NCI-H1436 treated with DMSO at 0.1 percent for 48 hours (cell line): ENCODE measurements at places on chromosomes 6 and 20.

DNA sequence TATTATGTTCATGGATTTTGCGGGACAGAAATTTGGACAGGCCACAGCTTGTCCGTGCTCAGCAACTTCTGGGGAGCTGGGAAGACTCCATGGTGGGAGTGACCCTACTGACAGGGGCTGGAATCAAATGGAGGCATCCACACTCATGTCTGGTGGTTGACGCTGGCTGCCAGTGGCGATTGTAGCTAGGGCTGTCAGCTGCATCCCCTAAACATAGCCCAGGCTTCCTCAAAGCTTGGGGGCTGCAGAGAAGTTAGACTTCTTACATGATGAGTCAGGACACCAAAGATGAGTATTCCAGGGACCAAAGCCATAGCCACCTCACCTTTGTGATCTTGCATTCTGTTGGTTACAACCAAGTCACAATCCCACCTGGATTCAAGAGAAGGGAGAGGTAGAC is 18.4 kb upstream of the FAM50B start:
- DNase-seq = no peak

GRCh38 chr6:135434991-135435390 is 62.5 kb downstream of the AHI1 start:
- no peak for DNase-seq

- no peak for DNase-seq
Measured at GRCh38 chr6:109240370-109241084, 141.7 kb downstream of the CD164 start.

DNA sequence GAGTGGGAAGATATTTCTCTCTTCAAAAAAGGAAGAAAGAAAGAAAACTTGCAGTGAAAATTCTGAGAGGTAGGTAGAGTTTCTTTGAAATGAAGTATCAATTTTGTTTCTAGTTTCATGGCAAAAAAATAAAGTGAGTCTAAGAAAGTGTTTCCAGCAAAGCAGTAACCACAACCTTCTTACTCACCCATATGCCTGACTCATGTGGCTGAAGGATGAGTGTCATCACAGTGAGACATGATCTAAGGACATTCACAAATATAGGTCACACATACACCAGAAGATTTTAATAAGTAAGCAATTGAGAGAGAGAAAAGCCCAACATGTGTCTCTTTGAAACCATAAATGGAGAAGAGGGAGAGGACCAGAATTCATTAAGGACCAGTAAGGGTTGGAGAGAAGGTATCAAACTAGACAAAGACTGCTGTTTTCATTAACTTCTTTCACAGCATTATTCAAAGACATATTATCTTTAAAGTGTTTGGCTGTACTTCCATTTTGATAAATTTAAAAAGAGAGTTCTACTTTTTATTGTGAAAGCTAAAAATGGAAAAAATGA is 169.5 kb downstream of the FRK start:
- DNase-seq = no peak

- DNase-seq = no peak
Measured at GRCh38 chr6:29589423-29590048, 4.6 kb downstream of the OR2H2 start.

DNA sequence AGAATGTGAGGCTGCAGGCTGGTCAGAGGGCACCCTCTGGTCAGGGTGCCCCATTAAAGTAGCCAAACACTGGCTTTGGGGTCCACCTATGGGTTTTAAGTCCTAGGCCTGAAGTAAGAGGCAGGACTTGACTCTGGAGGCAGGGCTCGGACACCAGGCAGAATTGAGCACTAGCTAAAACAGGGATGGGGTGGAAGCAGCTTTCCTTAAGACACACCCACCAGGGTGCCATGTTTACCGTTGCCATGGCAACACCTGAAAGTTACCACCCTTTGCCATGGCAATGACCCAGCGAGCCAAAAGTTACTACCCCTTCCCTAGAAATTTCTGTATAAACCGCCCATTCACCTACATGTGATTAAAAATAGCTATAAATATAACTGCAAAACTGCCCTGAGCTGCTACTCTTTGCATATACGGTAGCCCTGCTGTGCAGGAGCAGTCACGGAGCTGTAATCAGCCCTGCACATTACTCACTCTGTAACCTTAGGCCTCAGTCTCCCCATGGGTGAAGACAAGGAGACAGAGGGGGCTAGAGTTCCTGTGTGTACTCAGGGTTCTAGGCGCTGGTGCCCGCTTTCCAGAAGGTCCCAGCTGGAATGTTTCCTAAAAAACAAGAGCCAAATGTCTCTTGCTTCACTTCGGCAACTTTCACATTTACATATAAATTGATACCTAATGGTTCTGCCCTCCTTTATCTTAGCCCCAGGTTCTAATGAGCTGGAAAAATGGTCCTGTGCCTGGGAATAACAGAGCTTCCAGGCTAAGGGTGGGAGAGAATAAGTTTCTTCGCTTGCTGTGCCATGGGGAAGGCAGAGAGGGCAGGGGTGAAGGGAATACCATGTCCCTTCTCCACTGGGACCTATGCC is 27.2 kb upstream of the SRSF6 start:
- no peak for DNase-seq

DNA sequence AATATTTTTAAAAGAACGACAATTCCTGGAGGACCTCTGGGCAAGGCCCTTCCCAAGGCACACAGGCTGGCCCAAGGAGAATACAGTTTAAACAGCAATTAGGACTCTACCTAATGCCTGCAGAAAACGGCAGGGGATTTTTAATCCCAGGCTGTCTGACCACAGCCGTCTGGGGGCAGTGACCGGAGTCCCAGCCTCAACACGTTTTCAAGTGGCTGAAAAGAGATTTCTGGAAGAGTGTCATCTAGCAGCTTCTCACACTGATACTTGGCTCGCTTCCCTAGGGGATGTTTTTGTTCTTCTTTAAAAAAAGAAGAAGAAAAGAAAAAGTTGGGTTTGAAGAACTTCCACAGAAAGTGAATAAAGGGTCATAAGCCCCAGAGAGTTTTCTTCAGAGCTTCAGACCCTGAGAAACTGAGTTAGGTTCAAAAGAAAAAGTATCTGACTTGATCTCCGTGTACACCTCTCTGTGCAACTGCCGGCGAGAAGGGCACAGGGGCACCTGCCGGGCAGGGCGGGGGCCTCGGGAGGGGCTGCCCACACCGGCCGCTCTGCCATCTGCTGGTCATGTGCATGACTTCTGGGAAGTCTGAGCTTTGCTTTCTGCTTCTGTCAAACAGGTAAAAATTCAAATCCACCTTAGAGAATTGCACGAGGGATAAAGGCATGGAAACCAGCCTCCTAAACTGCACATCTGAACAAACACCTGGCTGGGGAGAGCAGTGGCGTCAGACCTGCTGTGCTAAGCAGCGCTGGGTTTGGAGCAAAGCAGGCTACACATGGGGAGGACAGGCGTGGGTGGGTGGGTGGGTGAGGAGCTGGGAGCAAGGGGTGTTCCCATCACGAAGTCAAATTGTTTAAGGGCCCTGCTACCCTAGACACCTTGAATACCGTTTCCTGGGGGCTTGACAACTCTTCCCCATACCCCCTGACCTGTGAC is 33.0 kb downstream of the RRBP1 start:
- no peak for DNase-seq

DNA sequence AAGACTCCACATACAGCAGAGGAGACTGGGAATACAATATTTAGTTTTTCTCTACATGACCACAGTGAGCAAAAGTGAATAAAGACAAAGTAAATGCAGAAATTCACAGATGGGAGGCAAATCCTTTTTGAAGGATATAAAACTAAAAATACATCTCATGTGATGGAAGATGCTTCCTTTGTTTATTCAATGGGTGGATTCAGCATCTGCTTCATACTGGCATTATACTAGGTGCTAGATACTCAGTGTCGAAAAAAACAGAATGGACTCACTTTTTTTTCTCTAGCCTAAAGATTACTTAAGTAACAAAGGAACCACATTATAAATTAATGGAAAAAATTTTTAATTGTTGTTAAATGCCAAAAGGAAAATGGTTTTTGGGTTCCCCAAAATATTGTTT is 216.2 kb downstream of the TRDN start:
- no peak for DNase-seq

- no peak for DNase-seq
Measured at GRCh38 chr6:119195848-119196247, 117.4 kb upstream of the FAM184A start.

DNA sequence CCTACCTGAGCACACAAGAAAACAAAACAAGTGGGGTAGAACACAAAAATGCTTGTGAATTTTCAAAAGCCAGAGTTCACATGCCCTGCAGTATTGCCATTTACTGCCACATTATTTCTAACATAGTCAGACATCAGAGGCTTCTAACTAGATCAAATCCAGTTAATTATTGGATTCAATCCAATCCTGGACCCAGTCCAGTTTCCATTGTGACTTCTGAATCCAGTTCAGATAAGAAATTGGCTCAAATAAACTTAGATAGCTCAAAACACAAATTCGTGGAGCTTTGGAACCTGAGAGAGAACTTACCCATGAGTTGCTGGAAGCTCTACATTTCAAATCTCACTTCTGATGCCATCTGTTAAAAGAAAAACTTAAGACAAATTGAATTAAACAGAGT is 85.2 kb upstream of the ANKEF1 start:
- no peak for DNase-seq

GRCh38 chr6:148435386-148435785 is 92.7 kb downstream of the SASH1 start:
- no peak for DNase-seq

GRCh38 chr20:49928411-49929141 is 7.6 kb upstream of the RNF114 start:
- no peak for DNase-seq

DNA sequence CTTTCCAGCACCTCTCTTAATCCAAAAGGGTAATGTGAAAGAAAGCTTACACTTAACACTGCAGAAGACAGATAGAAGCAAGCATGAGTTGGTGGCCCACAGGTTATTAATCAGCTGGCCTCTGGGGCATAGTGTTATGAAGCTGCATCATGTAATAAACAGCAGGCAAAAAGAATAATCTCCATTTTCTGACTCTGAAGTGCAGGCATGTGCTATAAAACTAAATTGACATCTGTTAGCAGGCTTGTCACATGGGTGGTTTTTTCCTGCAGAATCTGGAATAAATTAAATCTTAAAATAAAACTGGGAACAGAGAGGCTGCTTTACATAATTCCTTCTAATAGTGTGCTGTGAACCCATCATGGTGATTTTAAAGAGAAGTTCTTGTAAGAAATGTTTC is 73.3 kb downstream of the METTL24 start:
- DNase-seq = no peak

DNA sequence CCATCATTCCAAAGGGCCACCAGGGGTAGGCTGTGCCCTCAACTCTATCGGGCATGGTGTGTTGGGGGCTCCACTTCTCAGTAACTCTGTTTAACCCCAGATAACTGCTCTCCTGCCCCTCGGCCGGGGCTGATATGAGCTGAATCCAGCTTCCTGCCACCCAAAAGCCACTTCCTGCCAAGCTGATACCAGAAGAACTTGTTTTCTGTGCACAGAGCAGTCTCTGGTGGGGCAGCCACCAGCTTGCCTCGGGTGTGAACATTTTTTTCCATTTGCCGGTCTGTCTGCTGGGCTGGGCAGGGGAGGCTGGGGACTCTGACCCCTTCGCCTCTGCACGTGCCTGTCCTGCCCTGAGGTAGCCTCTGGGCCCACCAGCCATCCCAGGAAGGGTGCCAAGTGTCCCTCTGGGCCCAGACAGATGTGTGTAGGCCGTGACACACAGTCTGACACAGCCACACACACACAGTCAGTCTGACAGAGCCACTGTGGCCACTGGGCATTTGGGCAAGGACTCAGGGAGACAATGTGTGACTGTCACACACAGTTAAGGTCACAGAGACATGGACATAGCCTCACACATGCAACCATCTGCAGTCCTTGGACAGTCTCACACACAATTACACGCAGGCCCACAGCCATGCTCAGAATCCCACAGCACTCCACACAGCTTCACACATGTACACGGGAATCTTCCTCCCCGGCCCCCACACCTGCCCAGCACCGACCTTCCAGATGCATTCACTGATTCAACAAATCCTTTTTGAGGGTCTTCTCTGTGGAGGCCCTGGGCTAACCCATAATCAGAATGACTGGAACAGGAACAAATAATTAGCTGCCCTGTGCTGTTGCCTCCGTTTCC is 45.1 kb downstream of the NOL4L start:
- DNase-seq = no peak

DNA sequence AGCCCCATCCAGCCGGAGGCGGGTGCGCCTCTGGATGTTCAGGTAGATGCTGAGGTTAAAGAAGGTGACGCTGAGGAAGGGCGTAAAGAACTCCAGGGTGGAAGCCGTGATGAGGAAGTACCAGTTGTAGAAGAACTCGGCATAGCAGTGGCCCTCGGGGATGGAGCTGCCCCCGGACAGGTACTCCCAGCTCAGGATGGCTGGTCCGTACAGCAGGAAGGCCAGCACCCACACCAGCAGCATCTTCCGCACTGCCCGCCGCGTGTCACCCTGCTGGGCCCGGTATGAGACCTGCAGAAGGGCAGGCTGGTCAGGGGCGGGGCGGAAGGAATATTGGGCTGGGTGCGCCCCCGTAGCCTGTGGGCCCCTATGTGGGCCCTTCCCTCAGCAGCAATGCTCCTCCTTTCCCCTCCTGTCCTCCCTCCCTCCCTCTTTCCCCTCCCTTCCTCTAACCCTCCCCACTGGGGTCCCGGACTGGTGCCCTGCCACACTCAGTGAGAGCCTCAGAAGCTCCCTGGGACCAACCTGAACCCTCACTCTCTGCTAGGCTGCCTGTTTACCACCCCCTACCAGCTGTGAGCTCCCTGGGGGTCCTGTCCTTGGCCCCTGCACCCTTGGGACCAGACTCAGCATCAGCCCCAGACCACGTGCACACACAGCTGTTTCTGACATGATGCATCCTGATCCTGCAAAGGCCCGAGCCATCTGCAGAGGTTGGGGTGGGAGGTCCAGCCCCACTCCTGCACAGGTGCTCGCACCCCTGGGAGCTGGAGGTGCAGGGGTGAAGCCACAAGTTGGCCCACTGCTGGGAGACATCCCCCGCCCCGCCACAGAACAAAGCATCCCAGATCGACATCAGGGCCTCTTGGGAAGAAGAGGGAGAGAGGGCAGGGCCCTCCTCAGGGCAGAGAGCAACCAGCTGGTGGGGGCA is 3.2 kb downstream of the HRH3 start:
- no peak for DNase-seq

- DNase-seq = no peak
Measured at GRCh38 chr20:46028110-46028509, 905 bp upstream of the SLC12A5 start.

DNA sequence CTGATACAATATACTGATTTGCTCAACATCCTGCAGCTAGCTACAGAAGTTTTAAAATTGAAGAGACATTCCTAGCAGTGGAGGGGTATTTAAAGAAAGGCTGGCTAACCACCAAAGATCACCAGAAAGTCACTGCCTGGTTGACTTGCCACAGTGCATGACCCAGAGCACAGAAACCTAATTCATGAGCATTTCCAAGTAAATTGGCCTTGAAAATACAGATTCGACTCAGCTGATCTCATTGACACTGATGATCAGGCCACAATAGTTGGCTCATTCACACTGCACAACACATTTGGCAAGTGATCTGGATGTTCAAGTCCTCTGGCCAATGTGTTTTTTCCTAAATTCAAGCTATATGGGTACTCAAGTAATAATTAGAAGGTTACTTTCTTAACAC is 13.3 kb upstream of the TDRD6 start:
- DNase-seq = no peak
